Right renal pelvis (tissue), 4 donors: ENCODE measurements at places on chromosomes 7 and 10. TPM values are rescaled to one million over a fixed set of nuclear protein-coding genes. Genes with fewer than 3 reads are reported as not detected.

The APBB1IP gene
- polyA plus RNA-seq = 1.8 TPM

The SPDYE2 gene
- polyA plus RNA-seq = 3.4 TPM

The FAM13C gene
- polyA plus RNA-seq = 7.2 TPM

- DNase-seq = no peak
These were observed 7.7 kb downstream of the VAX1 start for GRCh38 chr10:117130346-117130745.

DNA sequence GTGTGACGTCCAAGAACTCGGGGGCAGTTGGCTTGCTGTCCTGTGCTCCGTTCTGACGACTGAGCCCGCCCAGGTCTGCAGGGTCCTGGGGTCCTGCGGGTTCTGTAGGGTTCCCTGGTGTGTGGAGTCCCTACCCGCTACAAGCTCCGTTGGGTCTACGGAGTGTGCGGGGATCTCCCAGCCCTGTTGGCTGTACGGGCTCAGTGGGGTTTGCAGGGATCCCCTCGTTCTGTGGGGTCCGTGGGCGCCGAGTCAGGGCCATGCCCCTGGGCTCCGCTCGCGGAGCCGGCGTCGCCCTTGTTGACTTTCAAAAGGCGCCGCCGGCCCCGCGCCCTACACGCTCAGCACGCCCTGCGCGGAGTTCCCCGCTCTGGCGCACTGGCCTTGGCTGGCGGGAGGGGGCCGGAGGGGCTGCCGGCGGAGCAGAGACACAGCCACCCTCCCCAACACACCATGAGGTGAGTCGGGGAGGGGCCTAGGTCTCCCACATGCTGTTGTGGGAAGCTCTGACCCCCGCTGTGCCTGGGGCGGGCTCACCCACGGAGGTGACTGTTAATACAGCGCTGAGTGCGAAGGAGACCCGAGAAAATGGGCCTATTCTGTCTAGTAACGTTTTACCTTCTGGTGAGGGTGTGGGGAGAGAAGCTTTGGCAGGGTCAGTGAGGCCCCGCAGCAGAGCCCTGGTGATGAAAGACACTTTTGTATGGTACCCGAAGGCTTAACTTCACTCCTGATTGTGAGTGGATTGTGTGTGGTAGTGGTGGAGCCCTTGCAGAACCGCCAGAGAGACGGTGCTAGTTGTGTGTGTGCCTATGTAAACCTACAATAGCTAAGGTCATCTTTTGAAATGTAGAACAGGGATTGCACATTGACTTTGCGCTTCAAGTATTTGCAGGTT, 8.1 kb downstream of the TASOR2 start:
- peak; percentile 45 for DNase-seq
